ENCODE measurements at places on chromosomes 4 and X.

- peak; percentile 0 for DNase-seq
Measured at GRCh38 chr4:101066626-101067170, 280.6 kb downstream of the PPP3CA start.

DNA sequence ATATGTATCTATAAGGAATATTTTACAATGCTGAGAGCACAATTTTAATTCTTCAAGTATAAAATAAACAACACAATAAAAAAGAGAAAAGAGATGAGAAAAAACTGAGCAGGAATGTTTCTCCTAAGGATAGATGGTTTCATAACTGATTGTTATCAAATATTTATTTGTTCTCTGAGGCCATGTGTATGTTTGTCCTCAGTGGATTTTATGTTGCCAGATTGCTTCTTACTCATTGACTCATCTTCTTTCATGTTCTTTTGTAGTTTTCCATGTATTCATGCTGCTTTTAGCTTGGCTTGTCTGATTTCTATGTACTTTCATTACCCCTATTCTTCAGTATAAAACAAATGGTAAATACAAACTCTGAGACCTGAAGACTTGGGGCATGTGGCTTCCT lies 41.2 kb downstream of the NPY5R start:
- no peak for DNase-seq

DNA sequence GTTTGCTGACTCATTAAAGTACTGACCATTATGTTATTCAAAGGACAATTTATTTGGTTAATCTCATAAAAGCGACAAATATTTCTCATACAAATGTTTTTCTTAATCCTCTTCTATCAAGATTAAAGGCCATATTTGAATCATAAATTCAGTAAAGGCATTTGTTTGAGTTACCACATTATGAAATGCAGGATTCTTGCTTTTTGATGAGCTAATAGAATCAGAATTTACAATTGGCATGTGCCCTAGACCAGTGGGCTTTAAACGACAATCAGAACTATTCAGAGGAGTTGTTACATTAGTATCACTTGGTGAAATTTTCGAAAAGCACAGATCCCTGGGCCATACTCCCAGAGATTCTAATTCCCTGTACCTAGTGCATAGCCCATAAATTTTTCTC lies 55.3 kb downstream of the KLHL4 start:
- no peak for DNase-seq

- DNase-seq = no peak
Measured at GRCh38 chrX:642436-643240, 12.0 kb downstream of the SHOX start.

DNA sequence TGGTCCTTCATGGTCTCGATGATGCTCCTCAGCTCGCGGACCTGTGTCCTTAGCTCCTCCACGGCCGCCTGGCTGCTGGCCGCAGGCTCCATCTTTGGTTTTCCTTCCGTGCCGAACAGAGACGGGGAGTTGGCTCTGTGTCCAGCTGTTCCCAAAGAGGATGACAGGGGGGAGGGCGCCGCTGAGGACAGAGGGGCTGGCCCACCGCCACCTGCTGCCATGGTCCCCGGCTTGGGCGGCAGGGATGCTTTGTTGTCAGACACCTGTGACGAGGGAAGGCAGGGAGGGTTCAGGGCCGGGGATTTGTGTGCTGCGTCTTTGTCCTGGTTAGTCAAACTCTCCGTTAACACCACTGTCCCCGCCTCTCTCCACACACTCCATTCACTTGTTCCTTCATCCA lies 26.6 kb upstream of the MAP3K15 start:
- no peak for DNase-seq

GRCh38 chrX:72243472-72243871 lies 4.6 kb upstream of the ERCC6L start:
- no peak for DNase-seq

DNA sequence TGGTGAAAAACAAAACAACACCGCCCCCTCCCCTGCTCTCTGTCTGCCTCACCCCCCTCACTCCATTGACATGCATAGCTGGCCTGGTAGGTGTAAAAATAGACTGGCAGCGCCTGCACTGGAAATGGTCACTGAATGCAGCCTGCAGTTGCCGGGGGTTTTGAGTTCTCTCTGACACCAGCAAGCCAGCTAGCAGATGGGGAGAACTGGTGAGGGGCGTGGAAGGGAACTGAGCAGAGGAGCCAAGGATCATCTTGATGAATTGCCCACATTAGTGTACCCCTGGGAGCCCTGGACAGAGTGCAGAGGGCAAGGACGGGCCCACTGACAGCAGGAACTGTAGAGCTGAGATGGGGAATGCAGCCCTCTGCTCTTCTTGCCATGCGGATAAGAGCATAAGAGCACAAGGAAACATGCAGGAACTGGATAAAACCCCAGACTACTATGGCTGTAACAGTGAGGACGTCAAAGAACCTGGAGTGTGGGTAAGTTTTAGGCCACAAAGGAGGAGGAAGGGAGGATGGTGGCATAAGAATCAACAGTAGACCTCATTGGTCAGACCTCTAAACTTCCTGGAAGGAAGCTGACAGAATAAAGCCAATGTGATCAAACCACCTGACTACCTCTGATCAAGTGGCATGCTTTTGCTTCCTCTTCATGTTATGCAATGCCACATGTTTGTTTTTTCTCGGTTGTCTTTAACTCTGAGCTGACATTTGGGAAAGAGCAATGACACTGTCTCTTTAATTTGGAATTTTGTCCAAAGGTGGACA lies 96.3 kb downstream of the ANK2 start:
- peak; percentile 35 for DNase-seq

DNA sequence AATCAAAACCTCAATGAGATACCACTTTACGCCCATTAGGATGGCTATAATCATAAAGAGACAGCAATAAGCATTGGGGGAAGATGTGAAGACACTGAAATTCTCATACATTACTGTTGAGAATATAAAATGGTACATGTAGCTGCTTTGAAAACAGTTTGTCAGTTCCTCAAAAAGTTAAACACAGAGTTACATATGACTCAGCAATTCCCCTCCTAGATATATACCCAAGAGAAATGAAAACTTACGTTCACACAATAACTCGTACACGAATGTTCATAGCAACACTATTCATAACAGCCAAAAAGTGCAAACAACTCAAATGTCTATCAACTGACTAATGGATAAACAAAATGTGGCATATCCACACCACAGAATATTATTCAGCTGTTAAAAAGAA lies 36.6 kb downstream of the PHF8 start:
- DNase-seq = no peak

DNA sequence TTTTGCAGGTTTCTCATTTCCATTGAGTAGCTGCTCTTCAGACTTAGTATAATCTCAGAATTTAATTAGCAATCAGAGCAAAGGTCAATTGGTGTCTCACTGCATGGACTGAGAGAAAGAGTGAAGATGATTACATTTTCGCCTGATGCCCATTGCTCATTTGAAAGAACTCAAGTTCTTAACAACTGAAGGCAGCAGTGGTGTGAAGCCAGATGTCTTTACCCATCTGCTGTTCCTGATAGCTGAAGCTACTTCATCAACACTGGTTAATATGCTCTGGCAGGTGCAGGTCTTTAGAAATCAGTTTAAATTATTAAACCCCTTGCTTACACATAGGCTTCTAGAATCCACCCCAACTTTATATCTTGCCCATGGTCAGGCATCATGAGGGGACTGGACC lies 64.5 kb upstream of the FRAS1 start:
- DNase-seq = peak; percentile 3

- no peak for DNase-seq
Measured at GRCh38 chr4:100786481-100786880, 268.7 kb upstream of the EMCN start.

- no peak for DNase-seq
Measured at GRCh38 chrX:258291-259040, 22.7 kb upstream of the PLCXD1 start.

GRCh38 chr4:148445860-148446330 lies 3.7 kb upstream of the NR3C2 start:
- DNase-seq = no peak

DNA sequence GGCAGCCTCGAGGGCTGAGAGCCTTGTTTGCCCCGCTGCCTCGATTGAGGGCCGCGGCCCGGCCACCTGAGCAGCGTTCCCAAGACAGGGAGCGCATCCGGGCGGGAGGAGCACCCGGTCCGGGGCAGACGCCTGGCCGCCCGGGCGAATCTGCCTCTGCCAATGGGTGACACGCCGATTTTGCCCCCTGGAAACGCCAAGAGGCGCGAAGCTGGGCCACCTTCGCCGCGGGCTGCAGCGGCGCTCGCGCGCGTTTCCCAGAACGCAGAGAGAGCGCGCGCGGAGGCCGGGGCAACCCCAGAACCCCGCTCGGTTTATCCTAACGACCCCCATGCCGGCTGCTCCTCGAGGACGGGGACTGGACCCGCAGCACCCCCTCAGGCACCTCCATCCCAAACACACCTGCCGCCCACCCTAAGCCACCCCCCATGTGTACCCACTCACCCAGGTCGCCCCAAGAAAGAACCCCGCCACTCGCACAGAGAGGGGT lies 575 bp downstream of the MAP7D2 start:
- peak; percentile 63 for DNase-seq

DNA sequence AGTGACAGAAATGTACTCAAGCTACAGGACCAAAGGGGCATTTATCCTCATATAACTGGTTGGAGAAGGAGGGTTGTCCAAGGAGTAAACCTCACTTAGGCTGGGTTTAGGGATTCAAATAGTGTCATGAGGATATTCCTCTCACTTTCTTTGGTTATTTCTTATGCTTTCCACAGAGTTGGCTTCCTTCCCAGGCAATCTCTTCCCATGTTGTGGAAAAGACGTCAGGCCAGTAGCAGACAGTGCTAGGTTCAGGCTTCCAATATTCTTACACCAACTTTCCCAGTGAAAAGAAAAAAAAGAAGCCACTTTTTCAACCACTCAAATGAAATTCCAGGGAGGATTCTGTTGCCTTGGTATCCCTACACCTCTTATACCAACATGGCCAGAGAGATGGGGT lies 653.0 kb downstream of the C4orf33 start:
- DNase-seq = no peak

DNA sequence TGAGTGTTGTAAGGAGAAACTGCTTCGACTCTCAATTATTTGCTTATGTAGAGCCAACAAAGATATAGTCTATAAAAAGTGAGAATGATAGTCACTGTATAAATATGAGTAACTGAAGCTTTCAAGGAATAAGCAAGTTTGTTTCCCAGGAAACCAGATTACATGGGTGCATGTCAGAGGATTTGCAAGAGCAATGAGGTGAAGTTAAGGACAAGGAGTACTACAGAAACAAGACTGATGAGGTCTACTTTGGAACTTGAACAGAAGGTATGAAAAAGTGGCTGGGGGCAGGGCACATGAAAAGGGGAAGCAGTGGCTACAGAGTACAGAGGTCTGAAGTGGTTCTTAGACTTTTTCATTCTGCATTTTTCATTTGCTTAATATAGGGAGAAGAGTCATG lies 321.0 kb upstream of the CXXC4 start:
- no peak for DNase-seq

- no peak for DNase-seq
Measured at GRCh38 chrX:120356084-120356483, 5.8 kb upstream of the ATP1B4 start.

GRCh38 chrX:151676196-151676595 lies 19.1 kb upstream of the PRRG3 start:
- no peak for DNase-seq

DNA sequence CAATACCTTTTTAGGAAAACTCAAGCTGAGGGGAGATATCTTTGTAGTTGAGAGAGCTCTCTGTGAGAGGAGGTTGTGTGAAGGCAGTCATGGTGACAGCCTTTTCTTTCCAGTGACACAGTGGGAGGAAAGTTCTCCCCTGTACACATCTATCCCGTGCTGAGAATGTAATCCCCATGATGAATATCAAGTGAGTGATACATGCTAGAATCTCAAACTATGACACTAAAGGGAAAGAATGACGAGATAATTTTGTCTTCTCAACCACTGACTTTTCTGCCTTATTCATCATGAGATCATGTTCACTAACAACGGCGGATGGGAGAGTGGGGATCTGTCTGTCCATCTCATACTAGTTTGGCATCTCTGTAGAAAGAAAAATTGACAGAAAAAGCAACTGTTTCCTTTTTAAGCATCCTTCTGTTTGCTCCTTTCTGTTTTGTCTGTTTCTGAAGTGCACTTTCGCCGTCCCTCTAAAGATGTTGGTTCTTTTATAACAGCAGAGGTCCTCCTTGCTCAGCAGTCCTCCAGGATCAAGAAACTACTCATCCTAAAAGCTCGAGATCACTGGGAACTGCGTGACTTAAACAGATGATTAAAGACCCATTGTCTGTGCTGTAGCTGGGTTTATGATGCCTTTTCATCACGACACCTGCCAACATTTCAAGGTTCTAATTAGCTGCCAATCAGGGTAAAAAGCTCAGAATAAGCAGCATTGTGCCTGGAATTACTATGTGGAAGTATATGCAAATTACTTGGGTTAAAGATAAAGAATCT lies 137.6 kb downstream of the DCK start:
- DNase-seq = no peak

All from NCI-H146 (cell line).